ENCODE measurements at places on chromosomes 2 and 18.

DNA sequence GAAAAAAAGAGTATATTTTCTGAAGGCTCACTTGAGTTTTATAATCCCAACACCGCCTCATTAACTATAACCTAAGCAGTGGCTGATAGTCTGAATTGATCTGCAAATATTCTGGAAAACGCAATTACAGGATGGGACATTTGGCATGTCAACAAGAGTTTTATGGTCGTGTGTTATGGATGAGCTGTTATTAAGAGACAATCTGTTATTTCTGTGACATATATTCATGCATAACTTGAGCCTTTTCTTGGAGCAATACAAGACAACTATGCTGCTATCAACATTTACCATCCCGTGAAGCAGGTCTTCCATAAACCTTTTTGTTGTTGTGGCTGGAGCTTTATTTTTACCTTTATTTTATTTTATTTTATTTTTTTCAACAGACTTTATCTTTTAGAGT, 164.4 kb downstream of the SCG2 start:
- DNase-seq: no peak

- no peak for DNase-seq
Observed at GRCh38 chr2:231397928-231398294, 2.4 kb downstream of the B3GNT7 start.

DNA sequence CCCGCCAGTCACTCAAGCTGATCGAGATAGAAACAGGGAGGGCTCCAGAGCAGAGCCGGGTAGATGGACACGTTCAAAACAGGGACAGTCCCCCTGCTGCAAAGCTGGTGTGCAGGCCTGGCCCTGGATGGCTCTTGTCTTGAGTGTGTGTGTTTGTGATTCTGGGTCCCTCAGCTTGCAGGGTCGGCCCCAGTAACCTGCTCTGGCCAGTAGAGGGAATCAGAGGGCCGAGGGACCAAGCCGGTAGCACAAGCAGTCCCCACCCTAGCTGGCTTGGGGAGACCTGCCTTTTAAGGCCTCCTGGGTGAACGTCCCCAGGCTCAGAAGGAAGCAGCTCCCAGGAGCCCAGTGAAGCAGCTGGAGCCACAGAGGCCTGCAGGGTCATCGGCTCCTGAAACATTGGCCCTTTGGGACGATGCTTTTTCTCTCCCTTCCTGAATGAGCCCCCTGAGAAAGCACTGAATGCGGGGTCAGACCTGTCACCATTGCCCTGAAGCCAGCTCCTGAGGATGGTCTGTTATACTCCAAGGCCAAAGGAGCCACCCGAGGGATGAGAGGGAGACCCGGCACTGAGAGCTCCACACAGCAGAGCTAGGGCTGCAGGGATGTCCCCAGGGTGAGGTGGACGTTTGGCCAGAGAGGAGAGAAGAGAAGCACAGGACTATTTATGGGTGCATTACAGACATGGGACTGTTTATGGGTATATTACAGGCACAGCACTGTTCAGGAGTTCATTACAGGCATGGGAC, 15.4 kb upstream of the MLPH start:
- DNase-seq: no peak

- no peak for DNase-seq
Observed at GRCh38 chr18:25935356-25935755, 155.1 kb downstream of the SS18 start.

DNA sequence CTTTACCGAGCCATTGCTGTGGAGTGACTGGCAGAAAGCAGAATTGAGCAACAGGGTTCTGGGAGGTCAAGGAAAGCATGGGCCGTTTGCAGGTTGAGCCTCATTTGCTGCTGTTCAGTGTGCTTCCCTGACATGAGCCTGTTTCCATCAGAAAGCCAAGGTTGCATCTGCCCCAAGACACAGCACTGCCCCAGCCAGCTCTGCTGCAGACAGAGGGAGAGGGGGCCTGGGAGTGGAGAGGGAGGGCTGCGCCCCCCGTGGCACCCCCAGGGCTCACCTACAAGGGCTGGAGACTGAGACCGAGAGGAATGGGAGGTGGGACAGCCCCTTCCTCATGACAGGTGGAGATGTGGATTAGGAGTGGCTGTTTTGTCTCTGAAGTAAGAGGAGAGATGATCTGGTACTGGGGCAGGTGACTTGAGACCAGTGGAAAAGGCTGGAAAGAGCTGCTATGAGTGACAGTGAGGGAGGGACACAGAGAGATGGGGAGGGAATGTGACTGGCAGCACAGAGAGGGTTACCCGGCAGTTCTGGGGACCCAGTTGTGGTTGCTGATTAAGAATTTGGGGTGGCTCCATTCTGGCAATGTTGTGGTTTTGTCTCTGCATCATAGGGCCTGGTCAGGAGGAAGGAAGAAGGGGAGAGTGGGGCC, 218.0 kb downstream of the DYSF start:
- DNase-seq: no peak

- DNase-seq: no peak
Observed at GRCh38 chr2:187532333-187533120, 21.7 kb downstream of the TFPI start.

GRCh38 chr18:26448714-26449159, 99.6 kb downstream of the KCTD1 start:
- no peak for DNase-seq

GRCh38 chr2:186042207-186043028, 303.8 kb downstream of the FSIP2 start:
- no peak for DNase-seq

- DNase-seq: no peak
Observed at GRCh38 chr2:25720575-25720974, 47.2 kb upstream of the DTNB start.

- no peak for DNase-seq
Observed at GRCh38 chr2:204863336-204863735, 318.1 kb downstream of the PARD3B start.

GRCh38 chr2:165636959-165637358, 157.1 kb downstream of the GALNT3 start:
- DNase-seq: no peak

GRCh38 chr2:230797515-230798495, 66.9 kb upstream of the ITM2C start:
- no peak for DNase-seq

- no peak for DNase-seq
Observed at GRCh38 chr2:98478907-98479306, 34.2 kb downstream of the INPP4A start.

- DNase-seq: no peak
Observed at GRCh38 chr2:46320141-46320567, 22.9 kb downstream of the EPAS1 start.

DNA sequence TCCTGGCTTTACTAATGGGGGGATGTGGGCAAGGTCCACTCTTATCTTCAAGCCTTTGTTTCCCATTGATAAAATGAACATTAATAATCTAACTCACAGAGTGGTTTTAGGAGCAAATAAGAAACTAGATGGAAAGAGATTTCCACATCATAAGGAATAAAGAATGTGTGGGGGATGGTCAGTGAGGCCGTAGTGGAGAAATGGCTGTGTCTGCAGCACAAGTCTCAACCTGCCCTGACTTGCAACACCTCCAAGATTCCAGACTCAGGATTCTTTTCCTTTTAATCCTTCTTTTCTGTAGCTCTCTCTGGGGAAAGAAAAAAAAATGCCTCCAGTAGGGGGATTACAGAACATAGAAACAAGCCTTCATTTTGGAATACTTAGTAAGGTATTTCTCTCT, 124.2 kb upstream of the MEX3C start:
- no peak for DNase-seq

DNA sequence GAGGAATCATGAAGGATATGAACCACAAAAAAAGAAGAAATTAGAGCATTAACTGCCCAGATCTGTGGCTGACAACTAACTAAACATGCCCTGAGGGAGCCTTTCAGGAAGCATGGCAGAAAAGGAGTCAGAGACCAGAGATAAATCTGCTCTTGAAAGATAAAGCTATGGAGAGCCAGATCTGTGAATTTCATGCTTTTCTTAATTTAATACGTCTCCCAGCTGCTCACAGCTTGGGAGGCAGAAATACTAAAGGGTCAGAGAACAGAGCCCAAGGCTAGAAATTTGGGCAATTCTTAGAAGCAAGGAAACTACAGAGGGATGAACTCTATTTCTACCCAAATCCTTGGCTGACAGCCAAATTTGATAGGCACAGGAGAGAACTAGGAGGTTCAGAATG, 223.0 kb upstream of the DPP10 start:
- no peak for DNase-seq

DNA sequence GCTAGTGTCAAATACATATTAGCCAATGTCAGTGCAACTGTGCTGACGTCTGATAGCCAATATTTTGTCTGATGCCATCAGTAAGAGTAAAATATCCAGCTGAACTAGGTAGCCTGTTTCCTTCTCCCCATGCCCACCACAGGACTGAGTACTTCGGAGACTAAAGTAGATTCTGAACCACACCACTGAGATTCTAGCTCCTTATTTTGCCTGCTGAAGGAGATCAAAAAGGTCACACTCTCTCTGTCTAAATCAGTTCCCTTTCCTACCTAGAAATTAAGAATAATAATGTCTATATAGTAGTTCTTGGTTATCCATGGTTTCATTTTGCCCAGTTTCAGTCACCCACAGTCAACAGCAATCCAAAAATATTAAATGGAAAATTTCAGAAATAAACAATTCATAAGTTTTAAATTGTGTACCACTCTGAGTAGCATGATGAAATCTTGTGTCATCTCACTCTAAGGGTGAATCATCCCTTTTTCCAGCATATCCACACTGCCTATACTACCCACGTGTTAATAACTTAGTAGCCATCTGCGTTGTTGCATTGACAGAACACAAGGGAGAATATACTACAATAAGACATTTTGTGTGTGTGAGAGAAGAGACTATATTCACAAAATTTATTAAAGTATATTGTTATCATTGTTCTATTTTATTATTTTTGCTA, 1043.3 kb upstream of the PIK3C3 start:
- no peak for DNase-seq

GRCh38 chr2:216463148-216463547, 35.5 kb upstream of the RPL37A start:
- DNase-seq: no peak

DNA sequence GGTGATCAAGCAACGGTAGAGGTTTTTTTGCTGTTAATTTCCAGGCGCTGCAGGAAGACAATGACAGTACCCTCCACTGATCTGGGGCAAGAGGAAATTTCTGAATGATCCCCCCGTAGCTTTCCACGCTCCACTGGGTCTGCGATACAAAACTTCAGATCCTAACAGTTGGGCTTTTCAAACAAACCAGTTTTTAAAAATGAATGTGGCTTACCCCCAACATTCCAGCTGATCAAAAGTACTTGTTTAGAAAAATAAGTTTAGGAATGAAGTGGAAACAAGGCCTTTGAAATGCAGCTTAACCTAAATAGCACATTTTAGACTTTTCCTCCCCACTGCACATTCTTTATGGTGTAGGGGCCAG, 5.7 kb downstream of the ZFP36L2 start:
- no peak for DNase-seq

DNA sequence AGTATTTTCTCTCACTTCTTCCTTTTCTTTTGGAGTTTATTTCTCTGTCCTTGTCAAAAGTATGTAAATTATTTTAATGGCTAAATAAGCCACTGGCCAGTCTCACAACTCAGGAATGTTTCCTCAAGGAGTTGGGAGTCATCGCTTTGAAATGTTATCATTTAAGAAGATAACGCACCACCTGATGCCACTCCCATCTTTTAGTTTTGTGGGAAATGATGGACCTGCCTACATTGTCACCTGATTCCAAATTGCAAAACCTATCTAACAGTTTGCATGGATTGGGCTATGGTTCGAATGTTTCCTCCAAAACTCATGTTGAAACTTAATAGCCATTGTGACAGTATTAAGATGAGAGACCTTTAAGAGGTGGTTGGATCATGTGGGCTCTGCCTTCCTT, 32.4 kb upstream of the PPM1B start:
- no peak for DNase-seq

- DNase-seq: no peak
Observed at GRCh38 chr2:219020604-219021365, 20.5 kb downstream of the CFAP65 start.

- no peak for DNase-seq
Observed at GRCh38 chr2:191321861-191322662, 76.9 kb downstream of the MYO1B start.

DNA sequence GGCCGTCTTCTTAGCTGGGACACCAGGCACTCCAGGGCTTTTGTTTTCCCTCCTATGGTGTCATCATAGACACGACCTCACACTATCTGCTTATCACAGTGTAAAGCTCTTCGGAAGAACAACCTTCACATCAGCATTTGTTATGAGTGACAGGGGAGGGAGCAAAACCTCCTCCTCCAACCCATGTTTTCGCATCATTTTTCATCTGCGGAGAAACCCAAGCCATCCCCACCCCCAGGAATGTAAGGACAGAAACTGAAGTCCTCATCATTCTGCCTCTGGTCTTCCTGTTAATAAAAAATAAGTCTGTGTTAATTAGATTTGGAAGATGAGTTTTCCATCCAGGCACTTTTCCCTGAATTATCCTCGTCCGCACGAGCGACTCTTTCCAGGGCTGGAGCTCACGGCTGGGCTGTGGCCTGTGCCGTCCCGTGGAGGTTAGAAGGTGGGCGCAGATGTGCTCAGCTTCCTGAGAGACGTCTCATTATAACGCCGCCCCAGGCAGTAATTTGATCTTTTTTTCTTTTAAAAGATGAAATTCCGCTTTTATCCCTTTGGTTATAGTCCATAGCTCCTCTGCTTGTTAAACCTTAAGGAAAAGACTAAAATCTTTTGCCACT, 101.6 kb upstream of the TMEM18 start:
- no peak for DNase-seq
